ENCODE measurements at places on chromosomes 3 and 15.

DNA sequence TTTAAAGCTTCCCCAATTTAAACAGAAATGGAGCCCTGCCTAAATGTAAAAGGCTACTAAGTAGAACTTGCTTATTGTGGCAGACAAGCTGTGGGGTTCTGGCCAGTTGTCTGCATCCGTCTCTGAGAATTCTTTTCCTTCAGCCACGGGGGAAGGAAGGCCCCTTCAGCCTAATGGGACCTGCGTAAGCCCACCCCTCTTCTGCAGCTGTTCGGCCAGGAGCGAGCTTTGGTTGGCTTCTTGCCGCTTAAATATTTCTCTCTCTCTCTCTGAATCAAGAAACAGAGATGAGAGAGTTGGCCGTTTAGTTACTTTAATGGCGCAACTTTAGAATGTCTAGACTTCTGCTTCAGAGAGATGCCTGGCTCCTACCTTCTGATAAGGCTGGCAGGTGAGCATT is 151.7 kb upstream of the PROK2 start:
- DNase-seq = no peak

GRCh38 chr3:190762801-190763200 is 99.7 kb downstream of the GMNC start:
- DNase-seq = no peak

- no peak for DNase-seq
These were observed 4.5 kb upstream of the PARP15 start for GRCh38 chr3:122572940-122573412.

GRCh38 chr3:134904241-134904771 is 109.2 kb downstream of the EPHB1 start:
- no peak for DNase-seq

- DNase-seq = no peak
These were observed 72.0 kb upstream of the P3H2 start for GRCh38 chr3:190192739-190193138.

DNA sequence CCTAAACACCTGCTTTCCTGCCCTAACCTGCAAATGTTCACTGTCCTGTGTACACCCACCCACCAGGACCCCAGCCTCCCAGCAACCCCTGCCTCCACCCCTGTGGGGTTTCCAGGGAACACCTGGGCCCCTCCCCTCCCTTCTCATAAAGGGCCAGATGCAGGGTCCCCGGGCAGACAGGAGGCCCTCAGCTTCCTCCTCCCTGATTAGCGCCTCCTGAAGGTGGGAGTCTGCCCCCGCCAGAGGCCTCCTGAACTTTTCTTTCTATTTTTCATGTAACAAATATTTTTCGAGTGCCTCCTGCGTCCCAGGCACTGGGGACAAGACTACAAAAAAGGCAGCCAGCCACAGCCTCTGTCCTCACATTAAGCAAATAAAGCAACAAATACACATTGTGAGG is 135.4 kb upstream of the LINGO1 start:
- DNase-seq = no peak

GRCh38 chr3:127668906-127669305 is 3.8 kb upstream of the ABTB1 start:
- DNase-seq = no peak

DNA sequence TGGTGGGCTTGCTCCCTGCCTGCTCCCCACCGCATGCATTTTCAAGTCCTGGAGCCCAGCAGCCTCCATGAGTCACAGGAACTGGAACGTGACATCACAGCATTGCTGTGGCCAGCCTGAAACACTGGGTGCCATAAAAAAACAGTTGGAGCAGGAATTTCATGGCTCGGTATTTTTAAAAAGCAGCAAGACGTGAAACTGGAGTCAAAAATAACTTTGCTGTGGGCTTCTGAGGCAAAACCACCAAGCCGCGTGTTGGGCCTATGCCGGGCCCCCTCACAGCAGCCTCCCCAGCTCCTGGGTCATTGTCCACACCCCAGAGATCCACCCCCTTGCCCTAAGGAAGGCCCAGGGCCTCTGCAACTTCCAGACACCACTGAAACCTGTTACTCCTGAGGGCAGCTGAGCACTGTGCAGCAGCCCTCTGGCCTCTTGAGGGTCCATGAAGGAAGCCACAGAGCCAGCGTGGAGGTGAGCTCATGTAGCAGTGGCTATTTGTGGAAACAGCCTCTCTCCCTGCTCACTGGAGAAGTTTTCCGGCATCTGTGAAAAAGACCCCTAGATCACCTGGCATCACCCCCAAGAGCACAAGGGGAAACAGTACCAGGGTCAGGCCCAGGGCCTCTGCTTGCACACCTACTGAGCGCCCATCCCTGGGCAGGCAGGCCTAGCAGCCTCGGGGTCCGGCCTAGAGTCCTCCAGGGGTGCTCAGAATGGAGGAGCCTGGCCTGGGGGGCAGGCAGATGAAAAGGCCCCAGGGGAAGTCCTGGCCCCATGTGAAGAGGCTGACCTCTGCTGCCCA is 34.0 kb upstream of the DUSP7 start:
- no peak for DNase-seq

All from NCI-H1092 (cell line).